ENCODE measurements at places on chromosomes 4 and X.

DNA sequence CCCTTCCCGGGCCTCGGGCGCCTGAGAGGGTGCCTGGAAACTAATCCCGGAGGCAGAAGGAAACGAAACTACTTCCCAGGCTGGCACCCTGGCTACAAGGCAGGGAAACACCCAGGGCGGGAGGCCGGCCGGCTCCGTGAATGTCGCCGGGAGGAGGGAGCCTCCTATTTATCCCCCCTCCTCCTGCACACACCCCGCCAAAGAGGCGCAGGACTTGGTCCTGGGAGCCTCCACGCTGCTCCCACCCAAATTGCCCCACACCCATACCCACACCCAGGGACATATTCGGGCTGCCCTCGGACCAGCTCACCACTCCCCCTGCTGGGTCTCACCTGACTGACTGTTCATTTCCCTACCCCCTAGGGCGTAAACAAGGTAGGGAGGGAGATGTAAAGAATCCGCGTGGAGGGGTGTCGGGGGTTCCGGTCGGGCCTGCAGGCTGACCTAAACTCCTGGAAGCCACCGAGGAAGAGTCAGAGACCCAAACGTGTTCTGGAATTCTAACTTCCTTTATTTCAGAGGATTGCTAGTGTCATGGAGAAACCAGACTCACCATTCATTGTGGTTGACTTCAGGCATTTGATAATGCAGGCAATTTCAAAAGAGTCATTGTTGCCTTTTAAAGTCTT lies at the start of gene BTC:
Gene BTC, minus strand, starts transcription at position 142 of the 629 bp plus-strand sequence. CDS start 198 bp downstream, outside the sequence.
- no peak for DNase-seq

GRCh38 chrX:130418066-130418465 lies 16.3 kb downstream of the RBMX2 start:
- no peak for DNase-seq

GRCh38 chr4:188295899-188296298 lies 156.7 kb downstream of the TRIML1 start:
- DNase-seq = no peak

DNA sequence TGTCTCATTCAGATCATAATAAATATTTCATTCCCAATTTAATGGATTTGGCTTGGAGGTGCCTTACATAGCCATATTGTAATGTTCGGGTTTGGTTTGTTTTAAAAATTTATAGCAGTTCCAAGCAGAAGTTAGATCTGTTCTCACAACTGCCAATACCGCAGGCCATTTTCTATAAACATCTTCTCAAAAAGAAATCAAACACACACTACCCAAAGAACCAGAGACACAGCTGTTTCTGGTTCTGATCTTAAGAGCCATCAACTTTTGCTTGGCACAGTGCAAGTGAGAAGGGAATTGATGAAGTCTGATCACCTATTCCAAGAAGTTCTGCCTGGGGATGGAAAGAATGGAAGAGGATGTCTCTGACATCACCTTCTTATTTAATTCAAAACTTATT lies 22.9 kb downstream of the MID1IP1 start:
- no peak for DNase-seq

GRCh38 chr4:176780995-176781738 lies 11.6 kb downstream of the VEGFC start:
- DNase-seq = no peak

DNA sequence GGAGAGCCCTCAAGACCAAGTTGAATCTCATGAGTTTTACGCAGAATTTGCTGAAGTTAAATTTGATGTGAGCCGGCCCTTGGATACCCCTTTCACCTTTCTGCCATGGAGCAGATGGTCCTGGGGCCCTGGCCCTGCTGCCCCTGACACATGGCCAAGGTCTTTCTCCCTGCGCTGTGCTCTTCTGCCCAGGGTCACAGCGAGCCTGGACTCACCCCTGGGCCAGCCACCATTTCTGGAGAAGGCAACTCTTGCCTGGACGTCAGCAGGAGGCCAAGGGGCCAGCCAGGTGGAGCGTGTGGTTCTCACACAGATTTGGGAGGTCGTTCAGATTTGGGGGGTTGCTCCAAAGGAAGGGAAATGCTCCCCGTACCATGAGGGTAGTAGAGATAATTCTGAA lies 30.0 kb downstream of the PCGF3 start:
- DNase-seq = no peak

- no peak for DNase-seq
Observed at GRCh38 chrX:112851161-112851779, 10.6 kb upstream of the AMOT start.

- DNase-seq = peak; percentile 51
Observed at GRCh38 chr4:80202741-80203553, 5.6 kb downstream of the PRDM8 start.

GRCh38 chr4:16916719-16917337 lies 18.4 kb upstream of the LDB2 start:
- DNase-seq = peak; percentile 34

DNA sequence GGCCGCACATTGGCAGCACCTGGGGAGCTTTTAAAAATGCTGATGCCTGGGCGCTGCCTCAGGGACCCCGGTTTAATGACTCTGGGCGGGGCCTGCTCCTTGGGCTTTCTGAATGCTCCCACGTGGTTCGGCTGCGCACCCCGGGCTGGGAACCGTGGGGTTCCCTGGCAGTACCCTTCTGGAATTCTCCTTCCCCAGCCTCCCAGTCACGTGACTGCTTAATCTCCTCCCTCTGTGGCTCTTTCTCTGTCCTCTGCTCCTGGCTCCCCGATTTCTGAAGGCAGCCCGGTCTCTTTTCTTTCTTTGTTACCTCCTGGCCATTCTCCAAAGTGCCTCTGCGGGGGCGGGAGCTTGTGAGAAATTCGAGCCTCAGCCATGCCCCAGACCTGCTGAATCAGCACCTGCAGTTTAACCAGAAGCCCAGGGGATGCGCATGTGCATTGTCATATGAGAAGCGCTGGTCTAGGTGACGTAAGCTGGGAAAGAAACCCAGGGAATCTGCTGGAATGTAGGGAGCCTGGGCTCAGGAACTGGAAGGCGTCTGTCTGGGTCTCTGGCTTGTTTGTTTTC lies 16.6 kb downstream of the CLCN4 start:
- DNase-seq = no peak

- DNase-seq = no peak
Observed at GRCh38 chrX:3393178-3393577, 46.7 kb upstream of the MXRA5 start.

DNA sequence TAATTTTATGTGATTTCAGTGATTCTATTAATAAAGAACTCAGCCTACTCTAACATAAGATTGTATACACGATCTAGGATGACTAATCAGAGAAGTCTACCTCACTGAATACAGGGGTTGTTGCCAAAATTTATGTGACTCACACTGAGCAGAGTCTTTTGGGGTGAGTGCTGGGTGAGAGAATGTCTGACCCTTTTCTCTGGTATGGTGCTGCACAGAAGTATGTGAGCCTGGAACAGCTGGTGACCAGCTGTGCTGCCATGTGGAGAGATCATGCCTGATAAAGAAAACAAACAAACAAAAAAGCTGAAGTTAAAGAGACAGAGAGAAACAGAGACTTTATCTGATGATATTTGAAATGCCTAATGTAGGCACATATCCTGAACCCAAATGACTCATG lies 618.1 kb upstream of the GRIA3 start:
- no peak for DNase-seq

DNA sequence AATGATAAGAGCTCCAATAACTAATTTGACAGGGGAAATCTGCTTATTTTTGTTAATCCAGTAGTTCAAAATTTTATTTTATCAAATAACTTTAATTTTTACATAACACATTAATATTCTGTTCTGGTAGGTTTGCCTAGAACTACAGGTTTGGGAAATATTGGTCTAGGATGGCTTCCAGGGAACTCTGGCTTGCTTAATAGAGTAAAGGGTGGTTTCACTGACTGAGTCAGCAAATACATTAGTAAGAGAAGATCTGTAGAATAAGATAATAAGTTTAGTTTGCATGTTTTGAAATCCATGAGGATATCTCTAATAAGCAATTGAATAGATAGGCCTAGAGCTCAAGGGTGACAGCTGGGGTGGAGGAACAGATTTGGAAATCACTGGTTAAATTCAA lies 500.7 kb downstream of the ZNF674 start:
- DNase-seq = no peak

DNA sequence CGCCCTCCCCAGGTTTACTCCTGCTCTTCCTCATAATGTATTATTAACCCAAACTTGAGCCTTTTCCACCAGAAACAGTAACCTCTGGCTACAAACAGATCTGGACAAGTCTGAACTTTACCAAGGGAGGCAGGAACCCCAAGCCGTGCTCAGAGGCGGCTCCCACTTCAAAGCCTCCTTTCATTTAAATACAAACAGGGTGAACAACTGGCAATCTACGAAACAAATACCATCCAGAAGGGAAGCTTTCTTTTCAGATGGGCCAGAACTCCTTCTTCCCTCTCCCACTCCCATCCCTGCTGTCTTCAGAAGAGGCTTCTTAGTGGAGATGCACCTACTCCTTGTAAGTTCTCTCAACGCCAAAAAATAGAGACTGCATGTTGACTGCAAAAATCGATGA lies 2.1 kb upstream of the GPC4 start:
- no peak for DNase-seq

DNA sequence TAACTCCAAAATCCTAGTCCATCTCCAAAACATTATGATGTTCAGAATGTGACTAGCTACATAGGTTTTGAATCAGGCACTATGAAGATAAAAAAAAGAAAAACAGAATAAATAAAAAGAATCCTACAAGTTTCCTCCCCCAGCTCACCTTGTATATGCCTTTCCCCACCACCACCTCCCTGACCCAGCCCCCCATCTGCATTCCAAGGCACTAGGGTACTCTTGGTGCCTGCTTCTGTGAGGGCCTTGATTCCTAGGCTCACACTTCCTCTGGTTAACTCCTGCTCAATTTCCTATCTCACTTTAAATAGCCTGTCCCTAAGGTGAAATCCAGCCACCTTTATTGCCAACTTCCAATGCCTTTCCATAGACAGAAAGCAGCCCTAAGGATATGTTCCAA lies 178.7 kb upstream of the ATOH1 start:
- DNase-seq = no peak

GRCh38 chrX:22378296-22378695 lies 105.6 kb downstream of the CBLL2 start:
- no peak for DNase-seq

GRCh38 chr4:47465004-47465403 lies 1.5 kb upstream of the COMMD8 start:
- DNase-seq = no peak

- DNase-seq = no peak
Observed at GRCh38 chr4:113837397-113837796, 75.9 kb upstream of the CAMK2D start.

- DNase-seq = no peak
Observed at GRCh38 chrX:150365990-150366911, 3.1 kb downstream of the MAMLD1 start.

DNA sequence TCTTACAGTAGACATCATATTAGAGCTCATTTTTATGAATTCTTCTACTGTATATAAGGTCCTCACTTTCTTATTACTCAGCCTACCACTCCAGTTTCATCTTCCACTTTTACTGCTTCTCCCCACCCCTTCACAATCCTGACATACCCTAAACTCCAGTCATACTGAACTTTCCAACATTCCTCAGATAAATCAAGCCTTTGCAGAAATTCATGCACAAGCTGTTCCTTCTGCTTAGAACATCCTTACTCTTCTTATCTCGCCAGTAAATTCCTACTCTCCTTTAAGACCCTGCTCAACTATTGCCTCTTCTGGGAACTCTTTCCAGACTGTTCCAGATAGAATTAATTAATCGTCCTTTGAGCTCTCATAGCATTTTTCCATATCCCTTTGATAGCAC lies 24.8 kb downstream of the RTL9 start:
- DNase-seq = no peak

GRCh38 chr4:108620933-108621905 lies 843 bp downstream of the RPL34 start:
- no peak for DNase-seq

DNA sequence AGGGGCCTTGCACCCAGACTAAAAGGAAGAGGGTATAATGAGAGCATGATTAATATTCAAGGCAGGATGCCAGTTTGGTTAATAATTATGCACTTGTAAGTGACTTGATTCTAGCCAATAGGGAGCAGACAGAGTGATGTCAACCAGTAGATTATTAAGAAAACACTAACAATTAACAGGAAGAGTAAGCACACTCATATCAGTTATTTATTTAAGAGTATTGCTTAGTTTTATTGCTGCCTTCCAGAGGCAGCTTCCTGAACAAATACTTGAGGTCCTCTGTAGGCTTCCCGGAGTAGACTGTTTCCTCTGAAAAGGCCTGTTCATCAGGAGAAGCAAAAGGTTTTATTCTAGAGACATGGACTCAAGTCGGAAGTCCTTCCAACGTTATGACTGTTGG lies 129.1 kb upstream of the AFF2 start:
- DNase-seq = no peak

GRCh38 chr4:121714548-121714947 lies 17.8 kb upstream of the ANXA5 start:
- no peak for DNase-seq

- DNase-seq = no peak
Observed at GRCh38 chrX:69130439-69130838, 34.8 kb downstream of the PJA1 start.

DNA sequence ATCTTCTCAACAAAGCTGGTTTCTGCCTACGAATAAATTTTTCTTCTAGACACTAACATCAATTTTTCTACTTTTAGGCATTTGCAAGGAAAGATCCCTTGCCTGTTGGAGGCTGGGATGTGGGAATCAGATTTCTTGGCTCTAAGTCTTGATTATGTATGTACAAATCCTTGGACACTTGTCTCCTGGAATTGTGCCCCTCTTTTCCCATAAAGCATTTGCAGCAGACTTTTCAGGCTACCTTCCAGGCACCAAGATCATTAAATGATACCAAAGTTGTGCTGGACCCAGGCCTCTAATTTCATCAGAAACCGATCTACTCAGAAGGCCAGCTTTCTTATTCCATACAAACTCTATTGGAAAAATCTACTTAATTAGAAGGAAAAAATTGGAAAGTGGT lies 339.5 kb upstream of the DIPK2B start:
- no peak for DNase-seq

- no peak for DNase-seq
Observed at GRCh38 chr4:8310306-8310705, 40.8 kb downstream of the HTRA3 start.

- no peak for DNase-seq
Observed at GRCh38 chrX:11499076-11500044, 166.4 kb downstream of the ARHGAP6 start.

DNA sequence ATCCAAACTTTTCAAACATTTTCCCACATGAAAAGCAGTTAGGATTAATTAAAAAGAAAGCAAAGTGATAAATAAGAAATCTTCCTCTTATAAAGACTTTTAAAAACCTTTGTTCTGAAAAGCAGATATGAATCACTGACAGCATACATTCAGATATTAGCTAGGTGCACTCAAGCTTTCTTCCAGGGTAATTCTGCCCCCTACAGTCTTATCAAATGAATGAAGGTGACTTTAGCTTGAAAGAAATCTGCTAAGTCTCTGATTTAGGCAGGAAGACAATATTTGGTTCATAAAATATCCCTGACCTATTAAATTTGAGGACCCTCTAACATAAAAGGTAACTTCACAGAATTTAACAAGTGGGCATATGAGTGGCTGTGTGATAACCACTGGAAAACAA lies 209.1 kb upstream of the FAM47A start:
- no peak for DNase-seq
